ENCODE measurements at places on chromosomes 11 and 22. TPM values are rescaled to one million over a fixed set of nuclear protein-coding genes. Genes with fewer than 3 reads are reported as not detected.

- no peak for ATAC-seq
Measured at GRCh38 chr11:32891657-32892354, 805 bp upstream of the QSER1 start.

DNA sequence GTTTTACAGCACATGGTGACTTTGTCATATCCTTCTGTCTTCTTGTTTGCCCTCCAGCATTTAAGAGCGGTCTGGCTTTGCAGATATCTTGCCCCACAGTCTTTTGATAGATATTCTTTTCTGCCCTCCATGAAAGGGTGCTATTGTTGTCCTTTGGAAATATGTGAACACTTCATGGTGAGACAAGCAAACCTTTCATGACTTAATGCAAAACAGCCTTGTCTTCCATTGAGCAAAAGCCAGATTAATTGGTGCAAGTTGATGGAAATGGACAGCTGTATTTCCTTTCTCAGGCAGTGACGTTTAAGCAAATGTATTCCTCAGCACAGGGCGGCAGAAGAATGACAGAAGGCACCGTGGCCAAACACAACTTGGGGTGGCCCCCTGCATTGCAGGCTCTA, 4.4 kb downstream of the DCPS start:
- ATAC-seq, result no peak

DNA sequence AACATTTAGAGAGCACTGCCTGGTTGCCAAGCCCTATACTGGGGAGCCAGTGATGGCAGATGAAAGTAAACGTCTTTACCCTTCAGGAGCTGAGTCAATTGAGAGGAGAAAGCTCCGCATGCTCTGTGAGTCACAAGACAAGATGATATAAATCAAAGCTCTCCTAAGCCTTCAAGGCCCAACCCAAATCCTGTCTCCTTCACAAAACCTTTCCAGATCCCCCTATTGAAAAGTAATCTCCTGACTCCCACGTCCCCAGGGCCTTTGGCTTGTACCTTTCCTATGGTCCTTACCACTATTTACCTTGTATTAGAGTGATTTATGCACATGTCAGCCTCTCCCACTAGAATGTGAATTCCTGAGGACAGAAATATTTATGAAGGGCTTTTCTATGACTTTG, 230.1 kb upstream of the TENM4 start:
- ATAC-seq, result peak; percentile 90

DNA sequence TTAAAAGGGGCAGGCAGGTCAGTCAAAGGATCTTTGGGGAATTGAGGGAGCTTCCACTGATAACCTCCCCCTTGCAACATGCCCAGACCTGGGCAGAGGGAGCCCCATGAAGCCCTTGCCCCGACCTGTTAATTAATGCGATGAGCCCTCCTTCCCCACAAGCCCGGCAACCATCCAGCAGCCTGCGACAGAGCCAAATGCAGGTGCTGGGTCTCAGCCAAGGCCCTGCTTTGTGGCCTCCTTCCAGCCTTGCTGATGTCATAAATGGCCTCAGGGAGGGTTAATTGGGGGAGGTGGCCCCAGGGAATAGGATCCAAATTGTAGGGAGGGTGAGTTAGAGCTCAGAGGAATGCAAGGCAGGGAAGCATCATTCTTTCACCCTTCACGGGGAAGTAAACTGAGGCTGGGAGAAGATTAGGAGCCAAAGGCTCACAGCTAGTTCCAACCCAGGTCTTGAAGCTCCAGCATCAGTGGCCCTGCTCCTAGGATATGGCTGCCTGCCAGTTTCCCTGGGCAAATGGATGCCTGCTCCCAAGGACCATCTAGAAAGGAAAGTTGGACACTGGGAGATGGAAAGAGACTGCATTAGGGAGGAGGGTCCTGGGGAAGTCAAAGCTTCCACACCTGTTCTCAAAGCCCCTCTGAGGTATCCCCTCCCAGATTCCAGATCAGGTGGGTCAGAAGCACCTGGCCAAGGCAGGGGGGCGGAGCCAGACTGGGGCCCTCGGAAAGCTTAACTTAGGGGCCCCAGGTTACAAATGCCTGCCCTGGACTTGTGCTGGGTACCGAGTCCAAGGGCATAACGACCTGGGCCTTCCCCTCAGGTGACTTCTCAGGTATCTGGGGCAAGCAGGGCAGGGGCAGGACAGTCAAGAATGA, 34.1 kb downstream of the LMO1 start:
- ATAC-seq, result peak; percentile 25

GRCh38 chr11:76843907-76844306, 16.8 kb upstream of the ACER3 start:
- no peak for ATAC-seq

- ATAC-seq, result no peak
Measured at GRCh38 chr22:26357281-26357680, 71.8 kb upstream of the ASPHD2 start.

- no peak for ATAC-seq
Measured at GRCh38 chr22:49535126-49535525, 292.5 kb downstream of the BRD1 start.

GRCh38 chr11:129598378-129598777, 217.3 kb upstream of the TMEM45B start:
- no peak for ATAC-seq

DNA sequence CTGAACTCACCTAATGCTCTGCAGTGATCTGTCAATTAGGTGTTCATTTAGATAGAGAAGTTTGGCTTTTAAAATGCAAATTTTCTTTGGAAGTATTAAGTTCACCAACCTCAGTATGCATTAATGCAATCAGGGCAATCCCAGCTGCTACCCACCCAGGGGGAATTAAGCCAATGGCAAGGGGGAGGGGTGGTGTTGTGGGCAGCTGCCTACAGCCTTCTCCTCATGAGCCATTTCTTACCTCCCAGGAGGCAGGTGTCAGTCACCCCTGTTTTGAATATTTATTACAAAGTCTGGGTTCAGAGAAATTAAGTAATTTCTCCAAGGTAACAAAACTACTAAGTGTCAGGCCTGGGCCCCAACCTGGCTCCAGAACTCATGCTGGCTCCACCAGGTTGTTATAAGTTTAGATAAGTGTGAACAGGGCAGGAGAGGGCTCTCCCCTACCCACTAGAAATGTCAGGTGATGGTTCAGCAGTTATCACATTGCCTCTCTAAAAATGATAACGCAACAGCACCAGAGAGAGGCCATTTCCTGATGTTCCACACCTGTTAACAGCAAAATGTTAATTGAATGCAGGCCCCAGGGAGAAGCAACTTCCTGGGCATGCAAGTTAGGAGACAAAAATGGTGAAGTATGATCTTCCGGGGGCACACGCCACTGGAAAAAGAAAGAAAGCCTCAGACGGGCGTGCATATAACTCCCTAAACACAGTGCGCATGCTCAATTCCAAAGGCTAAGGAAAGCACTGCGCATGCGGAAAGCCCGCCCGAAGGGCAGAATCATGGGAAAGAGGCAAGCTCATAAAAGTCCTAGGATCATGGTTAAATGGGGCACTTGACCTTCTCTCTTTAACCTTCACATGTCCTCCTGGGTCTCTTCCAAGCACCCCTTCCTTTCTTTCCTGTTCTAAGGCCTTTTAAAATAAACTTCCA, 35.4 kb upstream of the GNAZ start:
- ATAC-seq, result no peak

GRCh38 chr11:67055812-67056211, 835 bp upstream of the RHOD start:
- peak; percentile 56 for ATAC-seq

DNA sequence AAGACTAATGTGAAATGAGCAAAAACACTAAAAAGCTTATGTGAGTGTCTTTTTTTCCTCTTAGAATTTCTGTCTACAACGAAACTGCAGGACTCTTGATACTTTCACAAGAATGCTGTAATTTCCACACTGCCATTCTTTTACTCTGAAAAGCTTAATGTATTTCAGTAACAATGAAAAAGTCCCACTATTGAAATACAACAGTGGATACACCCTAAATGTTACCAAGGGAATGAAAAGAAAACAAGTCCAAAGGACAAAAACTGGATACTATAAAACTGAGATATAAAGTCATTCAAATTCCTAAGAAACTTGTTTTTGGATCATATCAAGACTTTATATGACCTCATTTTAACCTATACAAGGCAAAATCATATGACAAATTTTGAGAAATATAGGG, 77.4 kb downstream of the SOX6 start:
- ATAC-seq, result no peak

Gene PLEKHA7
- 48.2 TPM for total RNA-seq

Gene STIP1
- 74.2 TPM for total RNA-seq

Gene CCDC73
- total RNA-seq, result 0.40 TPM

Gene POU2AF2
- total RNA-seq, result not detected

Gene AP5B1
- 18.2 TPM for total RNA-seq

Gene BARX2
- 92.8 TPM for total RNA-seq
